Esophagus muscularis mucosa (tissue), 4 donors: ENCODE measurements at places on chromosomes 3 and 15. TPM values are rescaled to one million over a fixed set of nuclear protein-coding genes. Genes with fewer than 3 reads are reported as not detected.

The C3orf80 gene
- total RNA-seq, result under 0.01 TPM

The MESP1 gene
- 0.83 TPM for total RNA-seq

GRCh38 chr3:13299531-13300155 is 120.5 kb downstream of the NUP210 start:
- no peak for DNase-seq

The TRIM42 gene
- total RNA-seq, result not detected

GRCh38 chr3:155605571-155605970 is 139.3 kb downstream of the PLCH1 start:
- no peak for DNase-seq
